ENCODE measurements at places on chromosomes 5 and 9.

DNA sequence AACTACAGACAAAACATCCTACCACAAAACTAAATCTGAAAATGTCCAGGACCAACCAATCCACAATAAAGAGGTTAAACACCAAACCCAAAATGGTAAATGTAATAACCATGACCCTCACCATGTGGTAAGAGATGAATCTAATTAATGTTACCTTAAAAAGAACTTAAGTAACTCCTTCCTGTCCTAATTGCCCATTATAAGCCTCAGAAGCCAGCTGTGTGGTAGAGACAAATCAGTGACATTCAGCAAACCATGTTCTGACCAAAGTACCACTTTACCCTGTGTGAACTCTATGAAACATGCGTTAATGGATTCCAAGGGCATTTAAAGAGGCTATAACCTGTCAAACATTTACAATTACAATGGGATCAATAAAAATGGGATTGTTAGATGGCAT lies 25.0 kb downstream of the LPAR1 start:
- no peak for DNase-seq

DNA sequence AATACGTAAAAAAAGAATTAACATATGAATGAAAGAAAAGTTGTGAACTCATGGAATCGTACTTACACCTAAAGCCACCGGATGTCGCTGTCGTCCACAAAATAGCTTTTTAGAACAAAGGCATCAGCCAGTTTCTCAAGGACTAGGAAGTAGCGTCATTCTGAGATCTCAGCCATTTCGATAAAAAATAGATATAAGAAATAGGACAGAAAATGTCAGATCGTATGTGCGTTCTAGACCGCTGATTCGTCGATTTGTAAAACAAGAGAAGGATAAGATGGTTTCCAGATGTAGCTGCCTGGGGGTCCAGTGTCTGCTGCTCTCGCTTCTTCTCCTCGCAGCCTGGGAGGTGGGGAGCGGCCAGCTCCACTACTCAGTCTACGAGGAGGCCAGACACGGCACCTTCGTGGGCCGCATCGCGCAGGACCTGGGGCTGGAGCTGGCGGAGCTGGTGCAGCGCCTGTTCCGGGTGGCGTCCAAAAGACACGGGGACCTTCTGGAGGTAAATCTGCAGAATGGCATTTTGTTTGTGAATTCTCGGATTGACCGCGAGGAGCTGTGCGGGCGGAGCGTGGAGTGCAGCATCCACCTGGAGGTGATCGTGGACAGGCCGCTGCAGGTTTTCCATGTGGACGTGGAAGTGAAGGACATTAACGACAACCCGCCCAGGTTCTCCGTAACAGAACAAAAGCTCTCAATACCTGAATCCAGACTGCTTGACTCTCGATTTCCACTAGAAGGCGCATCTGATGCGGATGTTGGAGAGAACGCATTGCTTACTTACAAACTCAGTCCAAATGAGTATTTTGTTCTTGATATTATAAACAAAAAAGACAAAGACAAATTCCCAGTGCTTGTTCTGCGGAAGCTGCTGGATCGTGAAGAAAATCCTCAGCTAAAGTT lies at the start of gene PCDHA10:
Gene PCDHA10 (plus strand): TSS at position 126 of the 903 bp plus-strand sequence. CDS start 152 bp downstream, at position 278.
- no peak for DNase-seq

GRCh38 chr9:88481933-88482332 lies 53.0 kb upstream of the NXNL2 start:
- no peak for DNase-seq

GRCh38 chr5:138849882-138850281 lies 25.3 kb downstream of the LRRTM2 start:
- DNase-seq, result no peak

DNA sequence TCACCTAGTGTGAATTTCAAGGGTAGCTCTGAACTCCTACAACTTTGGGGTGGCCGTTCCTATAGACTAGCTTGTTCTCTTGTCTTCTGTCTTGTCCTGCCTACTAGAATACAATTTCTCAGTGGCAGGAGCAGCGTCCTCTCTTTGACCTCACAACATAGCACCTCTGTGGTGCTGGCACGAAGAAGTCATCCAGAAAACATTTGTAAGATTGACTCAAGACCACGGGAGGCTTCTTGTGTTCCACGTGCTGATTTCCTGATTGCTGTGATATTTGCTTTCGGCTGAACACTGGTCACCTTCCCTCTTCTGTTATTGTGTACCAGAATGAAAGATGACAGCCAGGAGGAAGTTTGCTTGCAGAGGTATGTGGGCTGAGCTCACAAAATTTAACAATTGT lies 27.0 kb downstream of the SLC1A1 start:
- no peak for DNase-seq

DNA sequence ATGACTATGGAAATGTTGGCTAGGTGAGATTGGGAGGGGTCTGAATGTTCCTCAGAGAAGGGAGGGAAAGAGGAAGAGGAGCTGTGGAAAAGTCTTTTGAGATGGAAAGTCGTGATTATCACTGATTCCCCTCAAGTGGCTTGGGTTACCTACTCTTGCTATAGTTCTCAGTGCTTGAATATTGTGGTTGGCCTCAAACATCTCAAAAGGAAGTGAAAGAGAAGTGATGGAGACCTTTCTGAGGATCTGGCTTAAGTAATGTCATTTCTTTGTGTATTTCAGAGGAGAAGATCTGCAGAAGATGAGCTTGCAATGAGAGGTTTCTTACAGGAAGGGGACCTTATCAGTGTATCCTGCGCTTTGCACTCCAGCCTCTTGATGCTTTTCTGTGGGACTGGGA lies 5.5 kb downstream of the EXOSC2 start:
- DNase-seq, result no peak

GRCh38 chr9:91832322-91832721 lies 117.7 kb downstream of the ROR2 start:
- DNase-seq, result no peak

DNA sequence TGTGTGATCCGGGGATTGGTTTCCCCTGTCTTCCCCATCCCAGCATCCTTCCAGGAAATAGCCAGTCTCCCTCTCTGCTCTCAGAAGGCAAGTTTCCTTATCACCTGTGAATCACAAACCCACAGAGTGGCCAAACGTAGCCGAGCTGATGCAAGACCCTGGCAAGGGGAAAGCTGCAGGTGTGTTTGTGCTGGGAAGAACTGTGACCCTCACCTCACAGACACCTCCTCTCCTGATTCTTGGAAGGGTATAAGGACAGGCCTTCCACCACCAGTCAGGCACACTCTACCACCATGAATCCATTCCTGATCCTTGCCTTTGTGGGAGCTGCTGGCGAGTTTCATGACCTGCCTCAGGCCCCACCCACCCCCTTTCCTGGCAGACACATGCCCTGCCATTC lies at the start of gene PRSS3:
Gene PRSS3 (plus strand): TSS at position 281 of the 400 bp plus-strand sequence. CDS start 13 bp downstream, at position 294.
- no peak for DNase-seq

GRCh38 chr5:160480652-160481051 lies 59.0 kb downstream of the PTTG1 start:
- DNase-seq, result no peak

DNA sequence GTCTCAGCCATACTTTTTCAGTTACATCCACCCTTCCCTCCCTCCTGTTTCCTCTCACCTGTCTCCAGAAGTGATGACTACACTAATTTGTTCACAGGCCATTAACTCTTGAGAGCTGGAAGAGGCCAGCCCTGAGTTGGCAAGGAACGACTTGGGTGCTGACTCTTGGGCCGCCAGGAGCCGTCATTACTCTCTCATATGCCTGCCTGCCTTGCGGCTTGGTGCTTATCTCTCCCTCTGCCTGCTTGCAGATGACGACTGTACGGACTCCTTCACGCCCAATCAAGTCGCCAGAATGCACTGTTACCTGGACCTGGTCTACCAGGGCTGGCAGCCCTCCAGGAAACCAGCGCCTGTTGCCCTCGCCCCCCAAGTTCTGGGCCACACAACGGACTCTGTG lies 66.1 kb downstream of the PAPPA start:
- no peak for DNase-seq

GRCh38 chr9:113567361-113568080 lies 104.0 kb downstream of the RGS3 start:
- DNase-seq, result peak; percentile 6

DNA sequence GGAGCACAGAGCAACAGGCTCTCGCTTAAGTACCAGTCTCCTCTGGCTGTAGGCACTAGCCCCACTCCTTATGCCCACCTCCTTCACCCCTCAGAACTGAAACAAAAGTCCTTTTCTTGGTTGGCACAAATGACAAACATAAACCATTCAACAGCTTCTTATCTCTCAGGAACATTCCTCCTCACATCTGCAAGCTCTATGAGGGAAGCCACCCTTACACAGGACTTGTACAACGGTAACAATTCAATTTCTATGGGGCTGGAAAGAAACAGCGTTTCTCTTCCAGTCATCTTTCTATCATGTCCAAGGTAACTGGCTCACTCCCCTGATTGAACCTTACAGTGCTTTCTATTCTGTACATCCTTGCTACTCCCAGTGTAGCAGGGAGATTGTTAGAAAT lies 74.1 kb downstream of the CSF2 start:
- no peak for DNase-seq

- no peak for DNase-seq
Measured at GRCh38 chr9:91338681-91339080, 23.0 kb downstream of the AUH start.

GRCh38 chr5:112847306-112847705 lies 13.8 kb upstream of the SRP19 start:
- no peak for DNase-seq

- DNase-seq, result no peak
Measured at GRCh38 chr9:34717996-34718614, 8.2 kb upstream of the CCL21 start.

- no peak for DNase-seq
Measured at GRCh38 chr9:101275769-101276250, 109.0 kb downstream of the BAAT start.
